ENCODE measurements at places on chromosomes 3 and 15. TPM values are rescaled to one million over a fixed set of nuclear protein-coding genes. Genes with fewer than 3 reads are reported as not detected.

PIERCE2 gene
- total RNA-seq: 2.9 TPM

SLC28A2 gene
- total RNA-seq: not detected

CNTN6 gene
- total RNA-seq: not detected

DNA sequence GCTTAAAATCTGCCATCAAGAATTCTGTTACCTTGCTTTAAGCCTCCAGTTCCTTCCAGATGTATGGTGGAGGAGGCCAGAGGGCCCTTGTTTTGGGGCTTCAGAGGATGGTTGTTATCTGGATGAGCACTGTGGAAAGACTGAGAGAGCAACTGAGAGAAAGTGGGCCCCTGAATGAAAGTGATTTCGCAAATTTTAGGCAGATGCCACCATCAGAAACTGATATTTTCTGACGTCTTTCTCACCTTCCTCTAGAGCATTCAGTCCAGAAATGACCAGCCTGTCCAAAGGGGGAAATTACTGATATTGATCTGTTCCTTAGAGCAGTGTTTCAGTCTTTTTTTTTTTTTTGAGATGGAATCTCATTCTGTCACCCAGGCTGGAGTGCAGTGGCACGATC, 13.4 kb downstream of the B3GNT5 start:
- DNase-seq: no peak

DNA sequence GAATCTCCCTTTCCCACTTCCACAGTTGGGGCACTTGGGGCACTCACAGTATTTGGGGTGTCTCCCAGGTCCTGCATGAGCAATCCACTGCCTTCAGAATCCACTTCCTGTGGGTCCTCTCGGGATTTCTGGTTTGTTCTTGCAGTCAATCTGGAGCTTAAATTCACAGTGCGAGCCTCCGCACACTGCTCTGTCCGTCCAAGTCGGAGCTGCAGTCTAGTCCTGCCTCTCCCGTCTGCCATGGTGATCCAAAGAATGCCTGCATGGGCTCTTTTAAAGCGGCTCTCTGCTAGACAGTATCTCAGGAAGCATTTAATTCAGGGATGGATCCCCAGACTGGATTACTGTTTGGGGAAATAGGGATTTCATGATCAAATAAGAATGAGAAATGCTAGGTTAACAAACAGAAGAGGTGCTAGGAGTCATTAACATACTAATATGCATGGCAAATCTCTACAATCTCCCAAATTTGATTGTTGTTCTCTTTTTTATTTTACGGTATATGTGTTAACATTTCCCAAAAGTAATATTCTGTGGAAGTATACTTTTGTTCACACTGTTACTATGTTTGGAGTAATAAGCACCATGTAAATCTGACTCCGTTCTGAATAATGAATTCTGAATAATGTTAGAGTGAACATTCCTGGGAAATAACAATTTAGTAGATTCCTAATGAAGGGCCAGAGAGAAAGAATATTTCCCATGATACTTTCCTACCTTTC, 142.5 kb downstream of the HCN4 start:
- DNase-seq: no peak

DNA sequence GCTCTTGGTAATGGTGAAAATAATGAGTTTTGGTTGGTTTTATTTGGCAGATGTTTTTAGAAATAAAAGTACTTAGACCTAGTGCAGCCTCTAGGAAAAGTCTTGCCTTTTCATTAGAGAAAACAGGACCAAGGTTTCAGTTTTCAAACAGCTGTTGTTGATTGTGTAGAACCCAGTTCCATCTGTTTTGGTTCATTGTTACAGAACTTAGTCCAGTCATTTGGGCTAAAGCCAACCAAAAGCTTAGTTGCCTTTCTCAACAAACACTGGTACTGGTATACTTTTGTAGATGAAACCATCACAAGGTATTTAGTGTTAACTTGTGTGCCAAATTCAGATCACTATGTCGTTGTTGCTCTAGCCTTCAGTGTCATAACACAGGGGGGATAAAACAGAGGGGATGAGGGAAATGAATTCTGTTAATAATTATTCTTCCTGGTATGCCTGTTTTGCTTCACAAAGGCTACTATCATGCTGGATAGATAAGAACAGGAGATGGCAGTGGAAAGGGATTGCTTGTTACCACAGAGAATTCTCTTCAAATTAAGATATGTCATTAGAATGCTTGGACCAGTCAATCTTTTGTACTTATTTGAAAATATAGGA, 12.6 kb upstream of the APH1B start:
- DNase-seq: no peak

DNA sequence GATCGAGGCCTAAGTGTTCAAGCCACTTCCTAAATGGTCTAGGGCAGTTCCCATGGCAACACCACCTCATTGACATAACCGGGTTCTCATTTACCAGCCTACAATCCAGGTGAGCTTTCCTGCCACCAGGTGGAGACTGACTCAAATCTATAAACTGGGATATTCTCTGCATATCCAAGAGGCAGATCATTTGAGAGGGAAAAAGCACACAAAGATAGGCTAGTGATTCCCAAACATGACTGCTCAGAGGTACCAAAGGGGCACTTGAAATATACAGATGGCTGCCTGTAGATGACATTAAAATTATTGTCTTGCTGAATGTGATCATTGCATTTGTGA, 141.3 kb upstream of the PROK2 start:
- DNase-seq: peak; percentile 65

DNA sequence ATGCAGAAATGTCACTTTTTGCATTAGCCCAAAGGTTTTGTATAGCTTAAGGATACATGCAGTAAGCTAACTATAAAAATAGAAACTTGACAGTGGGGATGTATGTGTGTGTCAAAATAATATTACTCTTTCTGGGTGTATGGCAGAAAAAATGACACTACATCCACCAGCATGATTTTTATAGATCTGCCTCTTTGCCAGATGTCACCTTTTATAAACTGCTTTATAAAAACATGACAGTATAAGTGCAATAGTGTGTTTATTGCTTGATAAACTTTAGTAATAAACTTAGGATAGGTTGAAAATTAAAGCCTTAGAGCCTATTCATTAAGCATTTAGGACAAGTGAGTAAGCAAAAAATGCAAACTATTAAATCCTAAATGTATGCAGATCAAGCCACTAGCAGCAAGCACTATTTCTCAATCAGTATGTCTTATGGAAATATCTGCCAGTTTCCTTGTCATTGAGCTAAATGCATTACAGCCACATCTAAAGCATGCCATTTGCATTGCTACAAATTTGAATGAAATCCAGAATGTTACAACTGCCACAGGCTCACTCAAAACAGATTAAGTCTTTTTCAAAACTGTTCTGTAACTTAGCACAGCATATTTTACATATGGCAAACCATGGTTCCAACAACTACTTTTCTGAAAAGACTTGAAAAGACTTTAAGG, 935.0 kb downstream of the FHIT start:
- DNase-seq: no peak

DNA sequence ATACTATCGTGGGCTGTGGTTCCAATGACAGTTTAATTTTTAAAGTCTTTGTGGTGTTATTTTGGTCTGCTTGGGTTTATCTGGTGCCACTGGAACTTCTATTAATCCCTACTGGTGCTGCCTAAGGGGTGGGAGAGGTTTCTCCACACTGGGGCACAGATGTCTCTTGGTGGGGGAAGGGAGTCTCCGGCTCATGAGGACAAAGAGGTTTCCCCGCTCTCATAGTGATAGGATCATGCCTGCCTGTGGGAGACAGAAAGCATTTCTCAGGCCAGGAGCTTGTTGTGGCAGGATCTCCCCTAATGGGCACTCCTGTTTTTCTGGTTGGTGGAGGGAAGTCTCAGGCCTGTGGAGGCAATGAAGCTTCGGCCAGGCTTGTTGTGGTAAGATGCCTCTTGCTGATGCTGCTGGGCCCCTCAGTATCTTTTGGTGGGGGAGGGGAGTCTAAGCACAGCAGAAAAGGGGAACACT, 84.3 kb upstream of the THRB start:
- no peak for DNase-seq

Measured in Calu3 (cell line).